ENCODE measurements at places on chromosomes 2 and 18.

DNA sequence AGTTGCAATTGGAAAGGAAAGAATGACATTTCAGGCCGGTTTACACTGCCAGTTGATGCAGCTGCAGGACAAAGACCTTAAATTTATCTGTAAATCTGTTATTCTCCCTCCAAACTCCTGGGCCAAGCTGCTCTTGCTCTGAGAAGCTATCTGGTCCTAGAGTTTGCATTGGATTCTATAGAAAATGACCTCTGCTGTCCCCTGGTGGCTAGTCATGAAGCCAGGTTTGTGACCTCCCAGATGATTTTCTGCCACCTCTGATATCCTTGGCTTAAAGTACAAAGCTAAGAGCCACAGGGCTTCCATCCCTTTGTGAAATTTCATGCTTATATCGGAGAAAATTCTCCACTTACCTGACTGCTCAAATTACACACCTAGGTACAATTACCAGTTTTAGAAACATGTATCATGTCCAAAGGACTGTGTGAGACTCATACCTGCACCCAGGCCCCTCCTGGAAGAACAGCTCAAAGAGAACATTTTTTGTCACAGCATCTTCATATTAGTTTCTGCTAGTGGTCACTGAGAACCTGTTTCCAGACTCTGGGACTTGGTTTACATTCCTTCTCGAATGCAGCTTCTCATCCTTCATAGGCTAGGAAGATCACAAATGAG is 28.9 kb upstream of the IER3IP1 start:
- DNase-seq: peak; percentile 5

GRCh38 chr18:34493566-34494358 is 216.3 kb upstream of the DTNA start:
- no peak for DNase-seq

DNA sequence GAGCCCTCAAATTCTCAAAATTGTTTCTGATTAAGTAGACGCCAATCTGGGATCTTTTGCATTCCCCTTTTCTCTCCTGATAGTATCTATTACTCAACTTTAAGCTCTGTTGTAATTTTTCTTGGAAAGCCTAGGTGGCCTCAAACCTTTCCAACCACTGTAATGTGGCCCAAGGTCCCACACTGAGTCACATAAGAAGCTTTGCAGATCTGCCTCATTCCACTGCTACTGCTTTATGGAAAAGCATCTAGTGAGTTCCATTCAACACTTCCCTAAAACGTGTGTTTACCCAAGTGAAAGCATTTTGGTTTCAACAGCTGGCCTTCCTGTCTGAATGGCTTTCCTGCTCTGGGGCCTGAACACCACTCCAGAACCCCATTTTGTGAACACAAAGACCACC is 493.6 kb upstream of the SPHKAP start:
- DNase-seq: no peak

- DNase-seq: no peak
Measured at GRCh38 chr18:50790241-50790640, 29.6 kb downstream of the MRO start.

DNA sequence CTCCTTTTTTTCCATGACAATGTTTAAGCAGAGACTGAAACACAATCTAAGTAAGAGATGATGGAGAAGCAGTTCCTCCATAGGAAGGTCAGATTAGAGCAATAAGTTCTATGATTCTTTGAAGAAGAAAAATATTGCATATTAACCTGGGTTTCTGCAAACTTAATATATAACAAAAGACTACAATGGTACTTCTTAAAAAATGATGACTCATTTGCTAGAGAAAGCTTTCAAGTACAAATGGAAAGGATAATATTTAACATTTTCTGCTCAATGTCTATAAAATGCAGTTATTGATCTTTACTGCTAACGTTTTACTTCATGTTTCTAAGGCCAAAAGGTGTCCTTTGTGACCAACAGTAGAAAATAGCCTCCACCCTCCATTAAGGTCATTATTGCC is 158.6 kb downstream of the DOCK10 start:
- no peak for DNase-seq

GRCh38 chr18:58140387-58141325 is 96.6 kb downstream of the NEDD4L start:
- DNase-seq: no peak

DNA sequence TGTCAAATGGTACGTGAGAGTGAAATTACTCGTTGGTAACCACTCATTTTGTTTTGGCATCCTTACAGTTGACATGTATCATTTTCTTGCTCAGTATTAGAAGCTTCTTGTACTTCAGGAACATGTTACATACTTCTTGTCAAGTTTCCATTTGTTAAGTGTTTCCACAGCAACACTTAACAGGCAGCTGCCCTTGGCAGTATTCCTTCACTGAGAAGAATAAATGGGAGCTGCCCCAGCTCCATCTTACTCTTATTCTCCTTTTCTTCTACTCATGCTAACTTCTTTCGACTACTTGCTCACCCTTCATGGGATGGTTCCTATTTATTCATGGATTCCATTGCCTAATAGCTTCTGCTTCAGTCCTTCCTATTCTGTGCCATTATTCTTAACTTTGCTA is 60.1 kb upstream of the TUBA3E start:
- DNase-seq: no peak

DNA sequence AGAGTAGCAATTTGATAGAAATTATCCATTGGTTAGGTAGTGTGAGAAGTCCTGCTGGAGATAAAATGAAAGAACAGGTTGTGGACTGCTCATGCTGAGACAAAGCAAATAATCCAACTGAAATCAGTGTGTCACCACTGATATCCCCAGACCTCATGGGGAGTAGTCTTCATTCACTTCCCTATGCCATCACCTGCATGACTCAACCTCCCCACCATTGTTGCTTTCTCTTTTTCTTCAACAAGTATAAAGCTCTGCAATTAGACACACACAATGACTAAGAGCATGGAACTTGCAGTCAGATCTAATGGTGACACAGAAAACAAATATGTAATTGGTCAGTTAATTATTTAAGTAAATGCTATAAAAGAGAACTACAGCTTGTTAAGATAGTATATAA is 475.3 kb downstream of the RIT2 start:
- no peak for DNase-seq

DNA sequence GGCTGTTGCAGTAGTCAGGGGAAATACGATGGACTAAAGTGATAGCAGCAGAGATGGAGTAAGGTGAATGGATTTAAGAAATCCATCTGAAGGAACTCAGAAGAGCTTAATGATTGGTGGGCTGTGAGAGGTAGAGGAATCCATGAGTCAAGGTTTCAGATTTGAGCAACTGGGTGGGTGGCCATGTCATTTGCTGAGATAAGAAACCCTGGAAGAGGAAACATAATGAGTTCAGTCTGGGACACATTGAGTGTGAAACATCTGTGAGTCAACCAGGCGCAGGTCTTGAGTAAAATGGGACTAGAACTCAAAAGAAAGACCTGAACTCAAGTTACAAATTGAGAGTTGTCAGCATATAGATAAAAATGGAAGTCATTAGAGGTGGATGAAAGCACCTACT is 19.7 kb upstream of the ASNSD1 start:
- no peak for DNase-seq

DNA sequence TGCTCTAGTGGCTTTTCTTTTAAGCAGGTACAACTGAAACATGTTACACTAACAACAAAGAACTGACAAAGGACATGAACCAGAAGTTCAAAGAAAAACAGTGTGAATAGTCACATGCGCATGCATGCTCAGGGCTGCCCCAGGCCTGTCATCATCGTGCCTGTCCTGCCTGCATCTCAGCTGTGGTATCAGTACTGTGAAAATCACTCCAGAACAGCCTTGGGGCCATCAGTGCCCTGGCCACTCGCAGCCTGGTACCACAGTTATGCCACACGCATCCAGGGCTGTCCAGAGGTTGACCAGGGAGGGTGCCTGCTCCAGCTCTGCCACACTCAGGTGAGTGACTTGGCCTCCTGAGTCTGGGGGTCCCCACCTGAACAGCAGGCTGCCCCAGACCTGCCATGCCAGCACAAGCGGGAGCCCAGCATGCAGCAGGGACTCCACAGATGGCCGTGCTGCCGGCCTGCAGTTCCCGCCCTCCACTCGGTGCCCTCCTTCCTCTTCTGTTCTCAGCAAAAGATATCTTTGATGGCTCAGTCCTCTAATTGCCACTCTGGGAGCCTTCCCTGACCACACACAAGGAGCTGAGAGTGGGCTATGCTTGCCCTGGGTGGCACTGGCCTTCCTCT is 12.3 kb downstream of the LIMS2 start:
- no peak for DNase-seq

DNA sequence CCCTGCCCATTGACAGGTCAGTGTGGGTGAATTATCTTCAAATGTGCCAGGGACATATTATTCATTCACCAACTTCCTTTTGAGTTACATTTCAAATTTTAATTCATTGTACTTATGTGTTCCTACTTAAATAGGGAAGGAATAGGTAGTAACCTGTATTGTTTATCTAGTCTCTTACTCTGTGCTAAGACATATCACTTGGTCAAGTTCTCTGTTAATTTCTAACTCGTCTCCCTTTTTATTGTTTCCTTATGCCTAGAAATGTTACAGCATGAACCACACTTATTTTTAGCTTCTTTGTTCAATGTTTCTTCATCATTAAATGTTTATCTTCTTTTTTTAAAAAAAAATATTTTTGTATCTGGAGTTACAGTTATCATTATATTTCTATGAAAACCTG is 151.9 kb downstream of the HAUS1 start:
- DNase-seq: no peak

DNA sequence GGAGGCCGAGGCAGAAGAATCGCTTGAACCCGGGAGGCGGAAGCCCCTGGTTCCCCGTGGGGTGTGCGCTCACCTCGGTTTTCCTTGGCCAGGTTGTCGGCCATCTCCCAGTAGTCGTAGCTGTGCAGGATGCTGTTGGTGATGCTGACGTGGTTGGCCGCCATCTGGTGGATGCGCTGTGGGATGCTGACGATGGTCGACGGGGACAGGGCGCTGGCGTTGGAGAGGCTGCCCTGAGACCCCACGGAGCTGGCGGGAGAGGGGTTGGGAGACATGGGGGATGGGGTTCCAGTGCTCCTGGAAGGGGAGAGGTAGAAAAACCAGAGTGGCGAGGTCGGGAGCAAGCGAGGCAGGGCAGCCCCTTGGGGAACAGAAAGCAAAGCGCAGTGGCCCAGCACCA is 64.4 kb upstream of the REV1 start:
- no peak for DNase-seq

- no peak for DNase-seq
Measured at GRCh38 chr2:29335396-29335795, 220.2 kb downstream of the CLIP4 start.

GRCh38 chr18:12819322-12819721 is 64.7 kb downstream of the PTPN2 start:
- DNase-seq: no peak
